ENCODE measurements at places on chromosomes 7 and 10.
A peak's percentile ranks its signal among the peaks of the same experiment; 100 is the strongest.

DNA sequence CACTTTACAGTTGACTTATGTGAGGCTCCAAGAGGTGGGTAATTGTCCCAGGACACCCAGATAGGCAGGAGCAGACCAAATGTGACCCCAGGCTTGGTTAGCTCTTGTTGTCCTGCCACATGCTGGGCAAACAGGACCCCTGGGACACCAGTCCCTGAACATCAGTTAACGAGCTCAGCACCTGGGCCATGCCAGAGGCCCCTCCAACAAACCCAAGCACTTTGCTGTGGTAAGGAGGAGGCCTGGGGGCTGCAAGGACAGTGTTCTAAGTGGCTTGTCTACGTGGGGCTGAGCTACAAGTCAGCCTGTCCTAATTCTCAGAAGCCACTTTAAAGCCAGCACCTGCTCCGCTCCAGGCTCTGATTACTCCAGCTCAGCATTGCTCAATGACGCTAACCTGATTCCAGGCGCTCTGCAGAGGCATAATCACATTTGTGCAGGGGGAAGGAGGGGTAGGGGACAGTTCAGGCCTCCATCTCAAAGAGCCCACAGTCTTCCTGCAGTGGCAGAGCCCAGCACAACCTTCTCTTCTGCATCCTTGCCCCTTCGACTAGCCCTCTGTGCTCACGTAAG is 57.2 kb downstream of the DDC start:
- no peak for DNase-seq

GRCh38 chr10:129191797-129192196 is 275.2 kb upstream of the MGMT start:
- DNase-seq = no peak

DNA sequence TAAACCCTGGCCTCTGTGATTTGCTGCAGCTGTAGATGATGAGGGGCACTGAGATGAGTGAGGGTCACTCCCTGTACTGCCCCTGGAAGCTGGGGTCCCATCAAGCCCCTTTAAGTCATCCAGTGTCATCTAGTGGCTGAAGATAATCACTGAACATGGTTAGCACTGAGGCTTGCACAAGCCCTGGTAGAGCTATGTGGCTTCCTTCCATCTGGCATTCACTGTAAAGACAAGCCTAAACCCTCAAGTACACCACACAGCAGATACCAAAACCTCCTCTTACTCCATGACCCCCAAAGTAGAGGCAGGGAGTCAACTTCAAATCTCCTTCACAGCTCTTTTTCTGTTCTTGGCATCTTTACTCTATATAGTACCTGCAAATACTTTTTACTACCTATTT is 72.7 kb upstream of the MRLN start:
- DNase-seq = no peak

- no peak for DNase-seq
Measured at GRCh38 chr7:95430864-95431263, 4.0 kb downstream of the PON2 start.

DNA sequence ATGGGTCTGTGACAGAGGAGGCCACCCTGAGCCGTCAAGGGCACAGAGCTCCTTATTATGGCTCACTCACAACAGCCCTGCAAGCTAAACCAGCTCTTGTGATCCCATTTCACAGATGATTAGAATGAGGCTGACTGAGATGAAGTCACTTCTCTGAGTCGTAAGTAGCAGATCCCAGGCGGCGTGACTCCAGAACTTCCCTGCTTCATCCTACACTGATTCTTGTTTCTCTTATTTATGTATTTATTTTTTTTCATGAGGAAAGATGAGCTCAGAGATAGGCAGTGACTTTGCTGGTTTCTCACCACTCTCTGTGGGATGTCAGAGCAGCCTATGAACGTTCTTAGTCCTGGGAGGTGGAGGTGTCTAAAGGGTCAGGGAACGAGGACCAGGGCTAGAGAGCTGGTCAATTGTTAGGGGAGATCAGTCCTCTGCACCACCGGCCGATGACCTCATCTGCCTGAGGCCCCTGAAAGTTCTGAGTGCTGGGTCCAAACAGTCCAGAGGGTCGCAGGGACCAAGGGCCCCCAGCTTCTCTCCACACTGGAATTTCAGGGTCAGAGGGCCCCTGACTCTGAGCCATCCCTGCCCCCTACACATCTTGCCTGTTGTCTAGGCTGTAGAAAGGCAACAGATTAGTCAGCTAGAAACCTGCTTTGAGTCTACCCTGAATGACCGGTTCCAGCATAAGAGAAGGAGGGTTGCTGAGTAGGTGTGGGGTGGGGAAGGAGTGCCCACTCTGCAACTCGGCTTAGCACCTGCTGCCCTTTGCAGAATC is 17.9 kb downstream of the CLRN3 start:
- DNase-seq = no peak

GRCh38 chr10:37588299-37588698 is 269.1 kb downstream of the ZNF248 start:
- DNase-seq = no peak

DNA sequence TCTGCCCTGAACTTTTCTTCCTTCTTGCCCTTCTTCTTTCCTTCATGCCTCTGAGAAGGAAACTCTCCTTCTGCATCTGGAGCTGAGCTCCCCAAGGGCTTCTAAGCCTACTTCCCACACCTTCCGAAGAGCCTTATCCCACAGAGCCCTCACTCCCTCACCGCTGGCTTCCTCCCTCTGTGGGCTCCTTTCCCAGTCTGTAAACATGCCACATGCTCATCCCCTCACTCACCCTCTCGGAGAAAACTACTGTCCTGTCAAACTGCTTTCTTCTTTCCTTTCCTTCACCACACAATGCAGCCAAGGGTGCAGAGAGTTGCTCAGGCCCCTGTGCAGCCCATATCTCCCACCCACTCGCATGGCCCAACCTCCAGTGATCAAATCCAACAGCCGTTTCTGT is 18.1 kb downstream of the ANKRD16 start:
- no peak for DNase-seq

DNA sequence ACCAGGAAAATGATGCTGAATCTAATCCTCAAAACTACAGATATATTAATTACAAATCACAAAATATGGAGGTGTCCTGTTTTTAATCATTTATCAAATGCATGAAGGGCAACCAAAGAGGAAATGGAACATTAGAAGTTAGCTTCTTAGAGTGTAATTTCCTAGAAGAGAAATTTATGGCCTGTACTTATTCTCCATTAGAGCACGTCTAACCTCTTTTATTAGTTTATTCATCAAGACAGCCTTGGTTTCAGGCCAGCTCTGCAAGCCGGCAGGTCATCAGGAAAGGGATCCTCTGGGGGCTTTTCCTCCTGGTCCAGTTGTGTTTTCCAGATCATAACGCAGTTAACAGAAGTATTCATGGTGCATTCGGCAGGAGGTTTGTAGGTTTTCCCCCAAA is 517.6 kb downstream of the KCNMA1 start:
- DNase-seq = no peak

DNA sequence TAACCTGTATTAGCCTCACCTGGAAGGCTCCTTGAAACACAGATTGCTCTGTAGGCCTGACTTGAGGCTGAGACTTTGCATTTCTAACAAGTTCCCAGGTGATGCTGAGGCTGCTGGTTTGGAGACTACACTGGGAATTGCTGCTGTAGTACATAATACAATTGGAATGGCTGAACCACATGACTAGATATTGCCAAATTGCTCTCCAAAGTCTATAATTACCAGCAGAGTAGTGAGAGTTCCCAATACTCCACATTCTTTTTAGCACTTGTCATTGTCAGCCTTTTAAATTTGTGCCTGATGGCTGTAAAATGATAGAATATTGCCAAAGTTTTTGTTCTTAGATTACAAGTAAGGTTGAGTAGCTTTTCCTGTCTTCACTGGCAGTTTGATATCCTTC is 39.9 kb downstream of the PLEKHA8 start:
- peak; percentile 91 for DNase-seq

DNA sequence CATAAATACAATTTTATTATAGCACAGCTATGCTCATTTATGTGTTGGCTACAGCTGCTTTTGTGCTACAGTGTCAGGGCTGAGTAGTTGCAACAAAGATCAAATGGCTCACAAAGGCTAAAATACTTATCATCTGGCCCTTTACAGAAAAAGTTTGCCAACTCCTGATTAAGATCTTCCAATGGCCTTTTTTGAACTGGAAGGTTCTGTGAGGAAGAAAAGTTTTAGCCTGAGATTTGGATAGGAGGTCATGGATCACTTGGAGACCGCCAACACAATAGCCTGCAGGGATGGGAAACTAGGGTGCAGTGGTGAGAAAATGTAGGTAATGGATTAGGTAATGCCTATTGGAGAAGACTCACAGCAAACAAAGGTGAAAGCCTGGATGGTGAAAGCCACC is 169.8 kb downstream of the NOC3L start:
- DNase-seq = no peak

- no peak for DNase-seq
Measured at GRCh38 chr7:77698042-77698625, 1.9 kb downstream of the RSBN1L start.

- no peak for DNase-seq
Measured at GRCh38 chr7:26792576-26792975, 71.8 kb downstream of the SKAP2 start.

- DNase-seq = no peak
Measured at GRCh38 chr10:33631991-33632390, 297.5 kb upstream of the NRP1 start.

DNA sequence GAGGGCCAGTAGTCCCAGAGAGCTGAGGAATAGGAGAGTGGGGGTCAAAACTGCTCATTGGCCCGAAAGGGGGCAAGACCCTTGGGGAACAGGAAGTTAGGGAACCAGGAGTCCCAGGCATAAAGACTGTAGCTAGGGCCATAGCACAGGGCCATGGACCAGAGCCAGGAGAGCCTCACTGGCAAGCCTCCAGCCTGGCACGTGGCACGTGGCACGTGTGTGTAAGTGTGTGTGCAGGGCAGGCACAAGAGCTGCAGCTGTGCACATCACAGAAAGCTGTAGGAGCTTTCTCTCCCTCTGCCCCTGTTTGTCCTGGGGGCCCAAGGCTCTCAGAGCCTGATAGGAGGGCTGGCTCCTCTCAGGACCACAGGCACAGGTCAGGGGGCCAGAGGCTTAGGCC is 47.8 kb upstream of the SLF2 start:
- DNase-seq = no peak

DNA sequence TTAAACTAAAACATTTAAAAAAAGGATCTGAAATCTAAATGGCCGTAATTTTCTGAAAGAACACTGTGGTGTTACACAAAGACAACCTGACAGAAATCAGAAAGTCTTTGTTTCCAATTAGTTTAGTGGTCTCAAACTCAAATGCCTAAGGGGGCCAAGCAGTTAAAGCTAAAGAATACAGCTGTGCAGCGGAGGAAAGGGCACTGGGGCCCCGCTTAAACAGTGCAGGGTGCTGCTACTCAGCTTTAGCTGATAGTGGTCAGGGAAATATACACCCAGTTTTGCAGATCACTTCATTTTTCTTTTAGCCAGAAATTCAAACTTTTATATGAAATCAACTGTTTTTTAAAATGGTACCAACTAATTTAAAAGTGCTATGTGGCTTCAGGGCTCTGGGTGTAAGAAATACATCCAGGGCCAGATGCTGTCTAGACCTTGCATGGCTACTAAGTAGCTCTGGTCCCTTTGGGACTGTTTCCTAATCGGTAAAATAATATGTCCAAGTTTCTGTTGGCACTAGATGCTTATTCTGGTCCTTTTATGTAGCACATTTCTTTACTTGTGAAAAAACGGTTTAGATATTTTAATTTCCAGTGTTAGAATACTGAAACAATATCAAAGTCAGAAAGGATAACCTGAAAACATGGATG is 161.8 kb upstream of the LAMB4 start:
- peak; percentile 32 for DNase-seq

Data from fibroblast of skin of scalp (primary cell).